ENCODE measurements at places on chromosomes 12 and 14.

DNA sequence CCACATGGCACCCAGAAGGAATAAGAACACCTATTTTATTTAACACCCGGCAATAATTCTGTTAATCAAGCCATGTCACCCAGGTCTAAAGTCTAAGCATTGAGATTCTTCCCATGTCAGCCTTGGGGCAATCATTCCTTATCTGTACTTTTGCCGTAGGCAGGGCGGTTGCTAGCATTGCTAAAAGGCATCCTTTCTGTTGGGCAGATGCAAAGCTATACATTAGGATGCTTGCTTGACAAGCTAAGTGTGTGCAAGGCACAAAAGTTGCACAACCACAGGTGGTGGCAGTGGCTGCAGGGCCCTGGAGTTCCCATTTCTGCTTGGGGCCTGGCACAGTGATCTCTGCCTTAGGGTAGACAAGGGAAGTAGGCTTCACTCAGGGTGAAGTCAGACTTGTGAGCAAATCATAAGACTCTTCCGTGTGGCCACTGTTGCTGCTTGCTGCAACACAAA is 12.5 kb upstream of the GALNT6 start:
- no peak for DNase-seq

- no peak for DNase-seq
These were observed 33.8 kb downstream of the KCNK10 start for GRCh38 chr14:88289234-88289633.

- no peak for DNase-seq
These were observed 522.3 kb downstream of the MED13L start for GRCh38 chr12:115755061-115755724.

DNA sequence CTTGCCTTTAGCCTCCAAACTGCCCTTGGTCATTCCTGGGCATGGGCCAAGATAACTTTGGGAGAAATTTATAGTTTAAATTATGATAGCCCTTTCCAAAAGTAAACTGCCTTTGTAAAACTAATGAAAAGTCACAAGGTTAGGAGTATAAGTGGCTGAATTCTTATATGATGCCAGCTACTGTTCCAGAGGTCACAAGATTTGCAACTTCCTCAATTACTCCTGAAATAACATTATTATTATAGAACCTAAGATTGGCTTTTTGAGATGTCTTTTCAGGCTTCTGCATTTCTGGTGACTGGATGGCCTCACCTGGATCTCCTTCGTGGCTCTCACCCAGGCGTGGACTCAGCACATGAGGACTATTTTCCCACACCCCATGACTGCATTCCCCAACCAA is 55.0 kb downstream of the OSBPL8 start:
- DNase-seq, result no peak

DNA sequence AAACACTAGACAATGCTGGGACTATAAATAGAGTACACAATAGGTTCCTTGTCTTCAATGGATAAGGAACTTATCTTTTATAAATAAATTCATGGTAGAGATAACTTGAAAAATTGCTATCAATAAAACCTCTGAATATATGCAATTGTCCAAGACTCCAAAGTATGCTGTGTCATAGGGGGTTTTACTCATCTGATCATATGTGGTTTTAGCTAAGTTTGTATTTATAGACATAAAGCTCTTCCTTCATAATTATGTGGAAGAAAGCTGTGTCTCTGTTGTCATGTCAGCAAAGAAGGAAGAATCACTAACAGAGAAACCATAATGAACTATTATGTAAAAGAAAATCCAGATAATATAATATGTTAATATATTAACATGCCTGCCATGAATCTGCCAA is 111.5 kb upstream of the ATXN7L3B start:
- no peak for DNase-seq

GRCh38 chr12:71790331-71790730 is 35.7 kb downstream of the RAB21 start:
- no peak for DNase-seq

- DNase-seq, result no peak
These were observed 41.5 kb downstream of the KIF21A start for GRCh38 chr12:39401459-39401858.

GRCh38 chr12:67722296-67722695 is 73.8 kb downstream of the DYRK2 start:
- no peak for DNase-seq

GRCh38 chr12:84814664-84815245 is 97.8 kb downstream of the SLC6A15 start:
- DNase-seq, result no peak

DNA sequence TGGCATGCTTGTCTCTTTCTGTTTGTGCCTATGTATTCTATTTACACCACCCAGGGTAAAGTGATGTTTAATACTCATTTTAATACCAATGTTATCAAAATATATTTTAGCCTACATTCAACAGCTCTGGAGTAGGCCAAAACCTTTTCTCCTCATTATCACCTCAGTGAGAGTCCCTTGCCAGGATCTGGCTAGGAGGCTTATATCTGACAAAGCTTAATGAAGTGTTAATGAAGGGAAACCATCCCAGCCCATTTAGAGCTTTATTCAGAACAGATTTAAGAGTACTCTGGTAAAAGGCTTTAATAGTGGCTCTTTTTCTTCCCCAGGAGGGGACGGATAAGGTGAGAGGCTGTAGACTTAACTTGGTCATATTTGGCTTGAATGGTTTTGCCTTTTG is 137.6 kb downstream of the GRIN2B start:
- DNase-seq, result no peak

GRCh38 chr12:4089121-4089606 is 184.4 kb upstream of the CCND2 start:
- no peak for DNase-seq

DNA sequence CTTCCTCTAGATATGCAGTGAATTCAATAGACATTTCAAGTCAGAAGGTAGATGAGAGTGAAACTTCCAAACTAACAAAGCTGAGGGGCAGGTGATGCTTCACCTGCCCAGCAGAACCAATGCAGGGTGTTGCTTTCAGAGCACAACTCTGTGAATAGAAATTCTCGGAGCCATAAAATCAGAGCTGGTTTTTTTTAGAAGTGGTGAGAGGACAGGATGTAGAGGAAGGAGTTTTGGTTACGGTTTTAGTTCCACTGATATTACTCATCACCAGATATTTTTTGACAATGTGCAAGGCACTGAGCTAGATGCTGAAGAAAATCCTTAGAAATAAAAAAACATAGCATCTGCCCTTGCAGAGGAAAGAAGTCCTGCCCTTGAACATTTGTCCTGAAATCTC is 62.2 kb downstream of the BMP4 start:
- no peak for DNase-seq

GRCh38 chr12:128290938-128291337 is 24.0 kb downstream of the TMEM132C start:
- DNase-seq, result no peak

DNA sequence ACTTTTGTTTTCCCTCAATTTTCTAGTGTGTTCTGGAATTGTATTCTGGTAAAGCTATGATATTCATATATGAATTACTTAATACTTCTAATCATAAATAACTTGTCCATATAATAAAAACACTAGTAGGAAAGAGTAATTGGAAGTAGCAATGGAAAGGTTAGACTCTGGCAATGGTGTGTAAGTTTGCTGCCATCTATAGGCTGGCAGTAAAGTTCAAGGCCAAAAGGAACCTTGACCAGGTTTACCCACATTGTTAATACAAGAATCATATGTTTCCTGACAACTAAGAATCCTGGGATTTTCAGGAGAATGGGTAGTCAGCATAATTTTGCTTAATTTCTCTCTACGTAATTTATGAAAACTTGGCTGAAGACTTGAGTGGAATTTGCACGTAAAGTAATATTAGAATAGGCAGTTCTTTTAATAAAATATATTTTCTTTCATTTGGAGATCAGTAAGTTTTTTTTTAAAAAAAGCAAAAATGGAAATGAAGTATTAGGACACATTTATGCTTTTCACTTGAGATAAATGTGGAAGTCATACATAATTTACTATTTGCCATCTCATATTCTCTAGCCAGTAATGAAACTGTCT is 926.7 kb downstream of the GALC start:
- no peak for DNase-seq

DNA sequence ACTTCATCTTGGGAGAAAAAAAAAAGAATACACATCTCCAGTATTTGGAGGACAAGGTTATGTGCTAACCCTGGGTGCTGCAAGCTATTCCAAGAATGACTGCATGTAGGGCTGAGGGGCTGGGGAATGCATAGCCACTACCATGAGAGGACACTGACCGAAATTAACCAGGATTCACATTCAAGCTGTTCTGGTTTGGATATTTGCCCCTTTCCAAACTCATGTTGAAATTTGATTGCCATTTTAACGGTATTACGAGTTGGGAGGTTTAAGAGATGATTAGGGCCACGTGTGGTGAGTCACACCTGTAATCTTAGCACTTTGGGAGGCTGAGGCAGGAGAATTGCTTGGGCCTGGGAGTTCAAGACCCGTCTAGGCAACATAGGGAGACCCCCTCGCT is 18.5 kb upstream of the MARK3 start:
- DNase-seq, result no peak

DNA sequence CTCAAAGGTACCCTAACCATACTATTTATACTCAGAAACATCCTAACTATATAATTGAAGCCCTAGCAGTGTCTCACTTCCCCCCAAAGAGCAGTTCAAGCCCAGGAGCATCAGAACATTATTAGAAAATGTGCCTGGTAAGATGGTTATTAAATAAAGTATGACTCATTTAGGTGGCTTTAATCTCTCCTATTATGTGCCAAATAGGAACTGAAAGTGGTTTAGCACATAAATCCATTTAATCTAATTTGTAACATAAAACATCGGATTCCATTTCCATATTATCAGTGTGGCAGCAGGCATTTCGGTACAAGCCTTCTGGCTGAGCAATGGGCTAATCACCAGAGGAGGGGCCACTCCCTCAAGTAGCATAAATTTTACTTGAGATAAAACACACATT is 395.2 kb upstream of the TMTC1 start:
- DNase-seq, result no peak

GRCh38 chr12:91271185-91271584 is 88.6 kb upstream of the DCN start:
- no peak for DNase-seq

DNA sequence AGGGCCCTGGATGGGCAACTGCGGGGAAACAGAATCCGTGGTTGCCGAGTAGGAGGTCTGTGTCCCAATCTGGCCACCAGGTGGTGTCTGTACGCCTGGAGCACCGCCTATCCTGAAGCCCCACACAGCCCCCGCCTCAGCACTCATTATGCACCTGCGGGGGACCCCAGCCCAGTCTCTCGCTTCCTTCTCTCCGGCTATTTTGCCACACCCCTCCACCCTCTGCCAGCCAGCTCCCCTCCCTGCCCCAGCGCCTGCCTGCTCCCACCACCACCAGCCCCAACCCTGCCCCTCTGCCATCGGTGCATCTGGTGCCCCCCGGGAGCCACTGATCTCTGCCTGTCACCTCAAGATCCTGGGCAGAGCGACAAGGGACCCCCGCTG is 2.2 kb upstream of the NXPH4 start:
- no peak for DNase-seq

DNA sequence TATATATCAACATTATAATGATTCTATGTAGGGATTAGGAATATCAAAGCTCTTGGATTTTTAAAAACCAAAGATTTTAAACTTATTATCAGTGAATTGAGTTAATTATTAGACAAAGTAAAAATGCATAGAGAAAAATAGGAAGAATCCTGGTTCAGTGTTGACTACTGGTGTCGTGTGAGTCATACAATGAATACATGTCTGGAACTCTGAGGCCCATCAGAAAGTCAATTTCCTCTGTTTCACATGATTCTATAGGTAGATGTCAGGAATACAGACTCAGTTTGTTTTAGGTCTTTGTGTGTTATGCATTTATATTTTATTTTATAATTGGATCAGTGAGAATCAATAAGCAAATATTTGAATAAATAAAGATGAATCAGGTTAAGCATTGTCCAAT is 84.5 kb upstream of the RTL1 start:
- no peak for DNase-seq

GRCh38 chr12:71465796-71466195 is 26.2 kb downstream of the LGR5 start:
- DNase-seq, result no peak

GRCh38 chr12:39605501-39605900 is 14.1 kb downstream of the ABCD2 start:
- no peak for DNase-seq

DNA sequence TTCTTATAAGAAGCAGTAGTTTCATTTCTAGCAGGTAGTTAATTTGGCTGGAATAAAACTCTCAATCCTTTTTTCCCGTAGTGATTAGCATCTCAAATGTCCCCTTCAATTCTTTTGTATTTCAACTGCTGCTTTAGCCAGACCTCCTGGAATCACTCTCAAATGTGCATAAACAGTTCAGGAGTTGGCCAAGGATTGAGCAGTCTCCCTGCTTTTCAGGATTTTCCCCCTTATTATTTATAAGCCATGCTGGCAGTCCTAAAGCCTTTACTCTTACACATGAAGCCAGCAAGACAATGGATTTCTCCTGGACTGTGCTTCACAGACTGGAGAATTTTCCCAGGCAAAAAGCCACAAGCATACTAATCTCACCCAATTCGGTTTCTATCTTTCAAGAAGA is 950.1 kb downstream of the VRK1 start:
- DNase-seq, result no peak

DNA sequence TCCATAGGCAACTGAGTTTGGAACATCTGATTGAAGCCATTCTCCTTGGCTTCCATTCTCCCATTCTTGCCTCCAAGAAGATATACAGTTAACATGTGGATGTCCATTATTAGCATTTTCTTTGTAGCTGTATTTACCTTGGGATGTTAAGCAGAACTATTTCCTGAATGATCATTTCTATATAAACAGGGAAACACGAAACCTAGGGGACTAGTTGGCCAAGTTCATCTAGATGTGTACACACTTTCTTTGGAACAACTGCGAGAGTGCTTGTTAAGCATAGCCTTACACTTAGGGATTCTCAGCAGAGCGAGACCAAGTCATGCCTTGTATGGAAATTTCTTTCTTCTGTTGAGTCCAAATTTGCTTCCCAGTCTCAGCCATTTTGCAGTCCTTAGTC is 42.1 kb downstream of the DRAM1 start:
- no peak for DNase-seq

- DNase-seq, result no peak
These were observed 10.5 kb downstream of the CINP start for GRCh38 chr14:102352213-102352612.

- DNase-seq, result no peak
These were observed 246.7 kb upstream of the G2E3 start for GRCh38 chr14:30312214-30312613.

GRCh38 chr12:47841501-47841900 is 21.8 kb upstream of the HDAC7 start:
- DNase-seq, result no peak

- no peak for DNase-seq
These were observed 10.2 kb downstream of the GNG2 start for GRCh38 chr14:51870606-51871005.

GRCh38 chr12:94244165-94245133 is 96.1 kb downstream of the PLXNC1 start:
- DNase-seq, result no peak

Data from esophagus squamous epithelium (tissue), 5 donors.